Naive thymus-derived CD8-positive, alpha-beta T cell (primary cell): ENCODE measurements at places on chromosomes 16 and 17. TPM values are rescaled to one million over a fixed set of nuclear protein-coding genes. Genes with fewer than 3 reads are reported as not detected.
A peak's percentile ranks its signal among the peaks of the same experiment; 100 is the strongest.

GRCh38 chr17:77675816-77676215 is 282.7 kb upstream of the TNRC6C start:
- no peaks in the 10 kb centered on the region for H3K27me3 ChIP-seq
- H3K36me3 ChIP-seq, result peaks cover 3% of the 10 kb centered on the region
- DNase-seq, result no peak

DNA sequence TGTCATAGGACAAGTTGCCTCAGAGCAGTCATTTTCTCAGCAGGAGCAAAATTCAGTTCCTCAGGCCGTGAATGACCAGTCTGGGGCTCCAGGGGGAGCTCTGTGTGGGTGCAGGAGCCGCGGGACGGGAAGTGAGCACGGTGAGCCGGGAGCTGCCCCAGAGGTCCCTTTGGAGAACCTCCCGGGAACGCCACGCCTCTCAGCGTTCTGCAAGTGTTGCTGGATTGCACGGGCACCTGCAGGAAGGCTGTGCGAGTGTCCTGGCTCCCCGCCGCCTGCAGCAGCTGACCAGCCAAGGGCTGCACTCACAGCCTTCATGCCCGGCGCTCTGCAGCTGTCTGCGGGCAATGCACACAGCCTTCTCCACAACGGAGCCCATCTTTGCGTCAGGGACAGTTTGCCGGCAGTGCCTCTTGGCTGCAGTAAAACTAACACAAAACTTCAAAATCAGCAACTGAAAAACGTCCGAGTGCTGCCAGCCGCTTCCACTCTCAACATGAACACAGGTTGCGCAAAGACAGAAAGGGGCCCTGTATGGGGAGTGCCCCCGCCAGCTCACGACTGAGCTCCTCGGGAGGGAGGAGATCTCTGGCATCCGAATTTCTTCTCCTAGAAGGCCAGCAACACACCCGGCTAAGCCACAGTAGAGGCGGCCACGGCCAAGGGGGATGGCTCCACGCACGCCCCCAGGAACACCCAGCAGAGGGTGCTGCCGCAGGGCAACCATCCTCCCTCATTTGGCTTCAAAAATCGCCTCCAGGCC is 16.0 kb downstream of the NDUFAF8 start:
- no peak for DNase-seq
- no peak overlapping the region for H3K4me3 ChIP-seq
- H3K4me1 ChIP-seq, result peaks cover 20% of the 10 kb centered on the region
- H3K27me3 ChIP-seq, result no peaks in the 10 kb centered on the region

GRCh38 chr17:50631195-50631907 is 3.3 kb upstream of the ABCC3 start:
- H3K4me1 ChIP-seq, result peaks cover 9% of the 10 kb centered on the region
- no peak for DNase-seq
- no peak overlapping the region for H3K4me3 ChIP-seq
- peaks cover 49% of the 10 kb centered on the region for H3K27me3 ChIP-seq
- peaks cover 3% of the 10 kb centered on the region for H3K36me3 ChIP-seq

- peaks cover 14% of the 10 kb centered on the region for H3K27me3 ChIP-seq
- no peaks in the 10 kb centered on the region for H3K4me1 ChIP-seq
- DNase-seq, result no peak
- H3K27ac ChIP-seq, result peak overlapping the region; percentile 53
- peaks cover 2% of the 10 kb centered on the region for H3K36me3 ChIP-seq
Measured at GRCh38 chr17:50647187-50647586, 12.5 kb downstream of the ABCC3 start.

DNA sequence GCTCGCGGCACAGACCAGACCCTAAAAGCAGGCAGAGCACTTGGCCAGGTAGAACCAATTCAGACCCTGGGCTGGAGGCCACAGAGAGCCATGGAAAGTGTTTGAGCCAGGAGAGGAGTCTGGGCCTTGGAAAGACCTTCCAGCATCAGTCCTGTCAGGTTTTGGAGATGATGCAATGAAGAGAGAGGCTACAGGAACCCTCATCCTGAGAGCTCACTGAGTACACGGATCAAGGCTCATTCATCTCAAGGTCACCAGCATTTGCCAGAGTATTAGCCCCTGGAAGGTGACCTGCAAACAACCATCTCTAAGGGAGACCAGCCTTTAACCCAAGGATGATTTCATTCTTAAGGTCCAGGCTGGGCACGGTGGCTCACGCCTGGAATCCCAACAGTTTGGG is 27.8 kb downstream of the TLE7 start:
- no peak overlapping the region for H3K27ac ChIP-seq
- no peak for DNase-seq
- H3K27me3 ChIP-seq, result peaks cover 40% of the 10 kb centered on the region

GRCh38 chr16:53369921-53370320 is 64.3 kb upstream of the RBL2 start:
- H3K36me3 ChIP-seq, result no peaks in the 10 kb centered on the region
- peaks cover 1% of the 10 kb centered on the region for H3K27me3 ChIP-seq
- H3K4me1 ChIP-seq, result peaks cover 4% of the 10 kb centered on the region
- H3K27ac ChIP-seq, result no peak overlapping the region
- no peak for DNase-seq
- H3K4me3 ChIP-seq, result no peak overlapping the region

DNA sequence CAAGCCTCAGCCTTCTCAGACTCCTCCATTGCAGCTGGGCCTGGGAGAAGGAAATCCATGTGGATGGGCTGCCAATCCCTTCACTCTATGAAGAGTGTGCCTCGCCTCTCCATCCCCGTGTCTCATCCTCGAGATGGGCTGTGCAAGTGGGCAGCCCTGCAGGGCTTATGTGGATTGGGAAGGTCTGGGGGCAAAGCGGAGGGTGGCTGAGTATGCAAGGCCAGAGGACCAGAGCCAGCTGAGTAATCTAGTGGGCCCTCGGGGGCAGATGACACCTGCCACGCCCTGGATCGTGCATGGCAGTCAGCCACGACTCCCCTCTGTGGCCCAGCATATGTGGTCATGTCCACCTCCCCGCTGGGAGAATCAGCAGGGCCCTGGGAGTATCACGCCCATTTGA is 78.9 kb downstream of the IRX5 start:
- no peaks in the 10 kb centered on the region for H3K27me3 ChIP-seq
- no peak overlapping the region for H3K27ac ChIP-seq
- H3K4me3 ChIP-seq, result no peak overlapping the region
- H3K4me1 ChIP-seq, result no peaks in the 10 kb centered on the region

- H3K4me3 ChIP-seq, result no peak overlapping the region
- peaks cover 76% of the 10 kb centered on the region for H3K4me1 ChIP-seq
- H3K27ac ChIP-seq, result no peak overlapping the region
- DNase-seq, result no peak
- no peaks in the 10 kb centered on the region for H3K27me3 ChIP-seq
Measured at GRCh38 chr16:53094013-53094630, 39.3 kb downstream of the CHD9 start.

DNA sequence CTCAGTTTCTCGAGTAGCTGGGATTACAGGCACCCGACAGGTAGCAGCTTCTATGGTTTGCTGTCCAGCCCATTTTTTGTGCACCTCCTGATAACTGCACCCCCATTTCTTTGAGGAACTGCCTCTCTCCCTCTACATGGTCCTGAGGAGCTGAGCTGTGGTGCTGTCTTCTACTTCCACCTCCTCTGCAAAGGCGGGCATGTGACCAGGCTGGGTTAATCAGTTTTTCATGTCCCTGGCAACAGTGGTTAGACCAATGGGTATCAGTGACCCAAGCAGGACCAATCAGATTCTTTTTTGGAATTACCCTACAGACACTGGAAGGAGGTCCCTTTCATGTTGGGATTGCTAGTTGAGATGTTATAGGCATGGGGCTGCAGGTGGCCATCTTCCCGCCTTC is 41.3 kb downstream of the TBX21 start:
- no peak overlapping the region for H3K27ac ChIP-seq
- peaks cover 8% of the 10 kb centered on the region for H3K36me3 ChIP-seq
- H3K27me3 ChIP-seq, result peaks cover 53% of the 10 kb centered on the region
- DNase-seq, result no peak
- H3K4me3 ChIP-seq, result no peak overlapping the region

GRCh38 chr17:32903774-32904673 is 23.9 kb upstream of the TMEM98 start:
- peaks cover 24% of the 10 kb centered on the region for H3K27me3 ChIP-seq
- no peaks in the 10 kb centered on the region for H3K4me1 ChIP-seq
- no peak for DNase-seq
- H3K36me3 ChIP-seq, result no peaks in the 10 kb centered on the region
- no peak overlapping the region for H3K27ac ChIP-seq
- no peak overlapping the region for H3K4me3 ChIP-seq

GRCh38 chr16:51982715-51983680 is 563.9 kb downstream of the TOX3 start:
- H3K27ac ChIP-seq, result no peak overlapping the region
- no peaks in the 10 kb centered on the region for H3K4me1 ChIP-seq
- H3K36me3 ChIP-seq, result no peaks in the 10 kb centered on the region
- H3K4me3 ChIP-seq, result no peak overlapping the region

- no peaks in the 10 kb centered on the region for H3K27me3 ChIP-seq
- peaks cover 44% of the 10 kb centered on the region for H3K4me1 ChIP-seq
- no peak overlapping the region for H3K27ac ChIP-seq
- peak overlapping the region; percentile 95 for H3K4me3 ChIP-seq
- DNase-seq, result no peak
- H3K36me3 ChIP-seq, result no peaks in the 10 kb centered on the region
Measured at GRCh38 chr17:39979016-39979670, 1.5 kb upstream of the PSMD3 start.

- H3K4me3 ChIP-seq, result no peak overlapping the region
- H3K27ac ChIP-seq, result no peak overlapping the region
- H3K36me3 ChIP-seq, result peaks cover 96% of the 10 kb centered on the region
- no peak for DNase-seq
Measured at GRCh38 chr16:27344721-27345120, 30.9 kb downstream of the IL4R start.

DNA sequence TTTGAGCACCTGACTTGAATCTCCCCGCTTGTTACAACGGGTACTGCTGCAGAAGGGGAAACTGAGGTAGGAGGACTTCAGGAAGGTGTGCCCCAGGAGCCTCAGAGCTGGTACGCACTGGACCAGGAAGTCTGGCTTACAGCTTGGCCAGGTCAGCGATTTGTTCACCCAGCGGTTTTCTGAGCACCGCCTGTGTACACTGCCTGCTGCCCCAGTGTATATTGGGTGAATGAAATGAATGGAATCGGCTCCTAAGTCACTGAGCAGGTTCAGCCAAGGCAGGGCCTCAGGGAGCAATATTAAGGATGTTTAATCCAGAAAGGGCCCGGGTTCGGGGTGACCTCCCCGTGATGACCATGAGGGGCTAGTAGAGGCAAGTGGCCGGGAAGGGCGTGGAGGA is 164.0 kb upstream of the CIBAR2 start:
- no peaks in the 10 kb centered on the region for H3K27me3 ChIP-seq
- no peak overlapping the region for H3K27ac ChIP-seq
- H3K4me3 ChIP-seq, result no peak overlapping the region
- H3K4me1 ChIP-seq, result no peaks in the 10 kb centered on the region
- no peaks in the 10 kb centered on the region for H3K36me3 ChIP-seq

- peaks cover 4% of the 10 kb centered on the region for H3K27me3 ChIP-seq
- H3K4me3 ChIP-seq, result no peak overlapping the region
- no peaks in the 10 kb centered on the region for H3K36me3 ChIP-seq
- peak; percentile 16 for DNase-seq
- H3K4me1 ChIP-seq, result no peaks in the 10 kb centered on the region
Measured at GRCh38 chr16:68752602-68753001, 15.5 kb downstream of the CDH1 start.

DNA sequence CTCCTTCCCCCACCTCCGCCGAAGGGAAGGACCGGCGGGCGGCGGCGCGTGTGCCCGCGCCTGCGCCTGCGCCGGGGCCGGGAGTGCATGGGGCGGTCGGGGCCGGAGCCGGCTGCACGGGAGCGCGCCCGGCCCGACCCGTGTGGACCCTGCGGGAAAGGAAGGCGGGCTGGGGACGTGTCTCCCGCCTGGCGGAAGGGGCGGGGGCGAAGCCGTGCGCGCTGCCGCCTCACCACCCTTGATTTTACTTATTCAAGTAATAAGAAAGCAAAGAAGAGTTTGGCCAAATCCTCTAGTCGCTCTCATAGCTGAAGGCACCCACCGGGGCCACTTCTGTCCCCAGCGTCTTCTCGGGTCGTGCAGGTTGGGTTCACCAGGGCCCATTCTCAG is 596 bp upstream of the PFN1 start:
- H3K27ac ChIP-seq, result peak overlapping the region; percentile 97
- H3K4me3 ChIP-seq, result peak overlapping the region; percentile 97
- no peak for DNase-seq
- H3K4me1 ChIP-seq, result peaks cover 42% of the 10 kb centered on the region
- H3K36me3 ChIP-seq, result peaks cover 24% of the 10 kb centered on the region

The SKA2 gene
- total RNA-seq, result 13.1 TPM

The MT3 gene
- total RNA-seq, result 1.8 TPM

The AOC3 gene
- 1.6 TPM for total RNA-seq

The KRT24 gene
- total RNA-seq, result not detected

The BIRC5 gene
- total RNA-seq, result 0.30 TPM

The PPM1E gene
- not detected for total RNA-seq

The CD300E gene
- not detected for total RNA-seq

The DHX38 gene
- total RNA-seq, result 120 TPM

The ABCC12 gene
- total RNA-seq, result not detected
